Hepatocyte (in vitro differentiated cells): ENCODE measurements at places on chromosomes 7 and 10.

GRCh38 chr10:121838149-121838548, 89.7 kb downstream of the ATE1 start:
- H3K27me3 ChIP-seq = no peaks in the 10 kb centered on the region

- no peak overlapping the region for H3K27ac ChIP-seq
- DNase-seq = no peak
- no peaks in the 10 kb centered on the region for H3K36me3 ChIP-seq
- H3K4me1 ChIP-seq = no peaks in the 10 kb centered on the region
- no peaks in the 10 kb centered on the region for H3K27me3 ChIP-seq
Observed at GRCh38 chr10:11741608-11742007, 574 bp upstream of the ECHDC3 start.

GRCh38 chr10:17113889-17114540, 15.6 kb downstream of the CUBN start:
- peaks cover 5% of the 10 kb centered on the region for H3K4me1 ChIP-seq
- peak overlapping the region; percentile 91 for H3K27ac ChIP-seq
- peak; percentile 29 for DNase-seq
- no peaks in the 10 kb centered on the region for H3K27me3 ChIP-seq

- H3K4me3 ChIP-seq = no peak overlapping the region
- H3K36me3 ChIP-seq = no peaks in the 10 kb centered on the region
- H3K4me1 ChIP-seq = peaks cover 10% of the 10 kb centered on the region
- no peaks in the 10 kb centered on the region for H3K27me3 ChIP-seq
Observed at GRCh38 chr7:155867734-155868400, 55.6 kb upstream of the SHH start.

- H3K4me3 ChIP-seq = no peak overlapping the region
- no peak for DNase-seq
- H3K27ac ChIP-seq = no peak overlapping the region
- H3K4me1 ChIP-seq = peaks cover 7% of the 10 kb centered on the region
Observed at GRCh38 chr10:29970576-29970975, 88.8 kb downstream of the JCAD start.
